ENCODE measurements at places on chromosomes 13 and 19.
A peak's percentile ranks its signal among the peaks of the same experiment; 100 is the strongest.

DNA sequence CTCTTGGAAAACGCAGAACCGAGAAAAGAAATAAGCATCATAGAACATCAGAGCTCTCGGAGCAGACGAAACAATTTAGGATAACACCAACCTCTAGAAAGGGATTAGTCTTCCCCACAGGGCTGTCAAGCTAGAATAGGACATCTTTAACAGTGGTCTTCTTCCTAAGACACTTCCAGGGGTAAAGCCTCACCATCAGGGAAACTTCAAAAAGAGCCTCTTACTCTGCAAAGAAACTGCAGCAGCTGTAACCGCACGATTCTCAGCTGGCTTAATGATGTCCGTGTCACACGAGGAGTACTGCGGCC lies 642 bp downstream of the ZNF571 start:
- no peak for DNase-seq

GRCh38 chr13:37701972-37702371 lies 103.4 kb upstream of the POSTN start:
- DNase-seq = no peak

DNA sequence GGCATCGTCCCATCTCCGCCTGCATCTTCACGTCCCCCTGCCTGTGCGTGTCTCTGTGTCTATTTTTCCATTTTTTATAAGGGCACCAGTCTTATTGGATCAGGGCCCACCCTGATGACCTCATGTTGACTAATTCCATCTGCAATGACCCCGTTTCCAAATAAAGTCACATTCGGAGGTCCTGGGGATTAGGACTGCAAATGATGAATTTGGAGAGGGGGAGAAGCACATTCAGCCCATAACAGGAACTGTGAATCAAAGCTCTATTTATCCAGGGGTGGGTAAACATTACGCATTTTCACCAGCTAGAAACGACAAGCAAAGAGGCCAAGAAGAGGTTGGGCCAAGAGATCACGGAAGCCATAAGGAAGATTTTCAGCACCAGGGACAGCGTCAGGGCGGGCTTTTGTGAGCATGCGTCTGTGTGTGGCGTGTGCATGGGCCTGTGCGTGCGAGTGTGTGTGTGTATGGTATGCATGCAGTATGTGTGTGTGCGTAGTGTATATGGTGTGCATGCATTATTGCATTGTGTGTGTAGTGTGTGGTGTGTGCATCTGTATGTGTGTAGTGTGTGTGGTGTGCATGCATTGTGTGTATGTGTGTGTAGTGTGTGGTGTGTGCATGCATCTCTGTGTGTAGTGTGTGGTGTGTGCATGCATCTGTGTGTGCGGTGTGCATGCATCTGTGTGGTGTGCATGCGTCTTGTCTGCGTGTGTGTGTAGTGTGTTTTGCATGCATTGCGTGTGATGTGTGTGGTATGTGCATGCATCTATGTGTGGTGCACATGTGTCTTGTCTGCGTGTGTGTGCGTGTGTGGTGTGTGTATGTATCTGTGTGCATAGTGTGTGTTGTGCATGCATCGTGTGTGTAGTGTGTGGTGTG lies 19.6 kb downstream of the CELF5 start:
- no peak for DNase-seq

- peak; percentile 71 for DNase-seq
Measured at GRCh38 chr19:12840091-12841079, 2.1 kb downstream of the MAST1 start.

DNA sequence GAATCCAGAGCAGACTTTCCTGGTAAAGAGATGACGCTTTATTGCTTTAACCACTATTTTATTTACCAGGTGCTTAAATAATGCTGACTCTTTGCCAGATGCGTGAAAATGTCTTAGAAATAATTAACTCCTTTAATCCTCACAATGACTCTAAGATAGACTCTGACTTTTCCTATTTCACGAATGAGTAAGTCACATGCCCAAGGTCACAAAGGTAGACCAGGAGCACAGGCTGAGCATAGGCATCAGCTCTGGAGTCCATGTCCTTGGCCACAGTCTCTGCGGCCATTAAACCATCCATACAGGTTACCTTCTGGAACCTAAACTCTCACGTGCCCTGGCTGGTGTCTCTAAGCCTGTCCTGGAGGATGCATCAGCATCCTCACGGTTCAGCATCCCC lies 87.3 kb downstream of the ERCC5 start:
- no peak for DNase-seq

DNA sequence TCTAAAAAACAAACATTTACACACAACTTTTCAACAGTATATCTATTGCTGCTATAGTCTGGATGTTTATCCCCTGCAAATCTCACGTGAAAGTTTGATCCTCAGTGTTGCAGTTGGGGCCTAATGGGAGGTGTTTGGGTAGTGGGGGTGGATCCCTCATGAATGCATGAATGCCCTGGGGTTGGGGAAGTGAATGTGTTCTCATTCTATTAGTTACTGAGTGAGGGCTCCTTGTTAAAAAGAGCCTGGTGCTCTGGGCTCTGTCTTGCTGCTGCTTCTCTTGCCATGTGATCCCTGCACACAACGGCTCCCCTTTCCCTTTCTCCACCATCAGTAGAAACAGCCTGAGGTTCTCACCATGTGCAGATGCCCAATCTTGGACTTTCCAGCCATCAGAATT lies 242.7 kb upstream of the HTR2A start:
- DNase-seq = no peak

GRCh38 chr19:53123400-53123799 lies 9.3 kb downstream of the ZNF415 start:
- DNase-seq = no peak

- peak; percentile 83 for DNase-seq
Measured at GRCh38 chr19:55624109-55625003, at the start of gene ZNF784. TSS of gene ZNF784 (minus strand) at chr19:55624566. CDS start at chr19:55624561, 5 bp downstream.

GRCh38 chr19:9808855-9809824 lies 9.7 kb downstream of the FBXL12 start:
- no peak for DNase-seq

- DNase-seq = no peak
Measured at GRCh38 chr19:55284405-55285058, 735 bp downstream of the BRSK1 start.

GRCh38 chr19:15122331-15123030 lies 15.3 kb downstream of the SYDE1 start:
- no peak for DNase-seq

DNA sequence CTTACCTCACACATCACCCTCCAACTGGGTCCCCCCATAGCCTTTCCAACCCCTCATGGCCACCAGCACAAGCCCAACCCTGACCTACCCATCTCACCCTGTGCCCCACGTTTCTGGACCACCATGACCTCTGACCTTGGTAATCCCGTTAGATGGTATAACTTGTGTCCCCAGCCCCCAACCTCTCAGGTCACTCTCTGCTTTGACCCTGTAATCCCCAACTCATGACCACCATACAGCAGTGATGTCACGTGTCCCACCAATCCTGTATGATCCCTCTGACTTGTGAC lies 8.5 kb downstream of the KLC3 start:
- no peak for DNase-seq

- DNase-seq = peak; percentile 74
Measured at GRCh38 chr19:33302175-33302973, at the start of gene CEBPA. TSS of gene CEBPA (minus strand) at chr19:33302534. CDS start at chr19:33302414, 120 bp downstream.

- DNase-seq = no peak
Measured at GRCh38 chr13:32081591-32081990, 50.0 kb downstream of the FRY start.

- DNase-seq = no peak
Measured at GRCh38 chr13:64817691-64818090, 2412.4 kb downstream of the PCDH9 start.

DNA sequence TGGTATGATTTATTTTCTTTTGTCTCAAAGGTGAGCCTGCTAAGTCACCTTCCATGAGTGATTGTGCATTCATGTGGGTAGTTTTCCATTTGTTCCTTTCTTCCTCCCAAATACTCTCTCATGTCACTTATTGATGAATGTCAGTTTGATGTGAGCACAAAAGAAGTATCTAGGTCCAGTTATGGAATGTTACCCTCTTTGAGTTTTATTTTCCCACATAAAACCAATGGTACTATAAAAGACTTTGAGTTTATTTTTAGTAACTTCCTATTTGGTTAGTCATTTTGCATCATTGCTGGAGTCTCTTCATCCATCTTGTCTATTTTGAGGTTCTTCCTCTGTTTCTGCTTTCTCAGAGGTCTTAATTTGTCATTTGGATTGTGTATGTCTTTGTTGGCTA lies 321.3 kb downstream of the GPC6 start:
- no peak for DNase-seq

GRCh38 chr19:2048959-2049740 lies 1.9 kb downstream of the MKNK2 start:
- no peak for DNase-seq

DNA sequence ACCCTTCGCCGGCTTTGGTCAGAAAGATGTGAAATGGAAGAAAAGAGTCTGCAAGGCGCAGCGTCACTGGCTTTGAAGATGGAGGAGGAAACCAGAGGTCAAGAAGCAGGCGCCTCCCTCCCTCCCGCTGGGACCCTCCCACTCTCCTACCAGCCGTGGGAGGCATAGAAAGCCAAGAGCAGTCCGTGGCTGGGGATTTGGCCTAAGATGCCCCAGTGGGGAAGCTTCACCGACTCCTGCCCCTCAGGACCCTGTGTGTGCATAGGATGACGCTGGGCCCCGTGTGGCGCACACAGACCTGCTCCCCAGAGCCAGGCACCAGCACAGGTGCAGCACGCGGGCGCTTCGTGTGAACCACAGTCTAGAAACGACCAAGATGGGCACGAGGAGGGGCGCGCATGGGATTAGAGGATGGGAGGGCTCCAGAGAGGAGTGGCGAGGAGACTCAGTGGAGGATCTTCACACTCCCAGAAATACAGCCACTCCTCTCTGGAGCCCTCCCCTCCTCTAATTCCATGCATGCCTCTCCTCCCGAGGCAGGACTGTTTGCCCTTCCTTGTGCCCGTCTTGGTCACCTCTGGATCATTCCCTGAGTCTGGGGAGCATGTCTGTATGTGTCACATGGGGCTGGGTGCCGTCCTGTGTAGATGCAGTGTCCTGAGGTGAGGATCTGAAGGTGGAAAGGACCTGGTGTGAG lies 194.3 kb downstream of the TEX29 start:
- DNase-seq = no peak

DNA sequence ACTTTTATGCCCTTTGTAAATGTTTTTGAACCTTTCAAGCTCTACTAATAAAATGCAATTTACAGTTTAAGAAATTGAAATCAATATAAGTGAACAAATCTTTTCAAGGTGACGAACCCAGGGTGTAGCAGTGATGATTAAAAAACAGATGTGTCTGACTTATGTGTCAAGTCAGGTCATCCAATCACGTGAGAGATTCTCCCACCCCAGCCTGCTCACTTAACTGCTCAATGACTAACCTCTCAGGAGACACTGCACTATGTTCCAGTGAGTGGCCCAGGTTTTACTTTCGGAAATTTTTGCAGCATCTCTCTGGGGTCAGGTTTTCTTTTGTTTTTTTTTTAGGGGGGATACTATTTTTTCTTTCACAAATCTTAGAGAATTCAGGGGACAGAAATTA lies 60.7 kb downstream of the ZNF429 start:
- no peak for DNase-seq

DNA sequence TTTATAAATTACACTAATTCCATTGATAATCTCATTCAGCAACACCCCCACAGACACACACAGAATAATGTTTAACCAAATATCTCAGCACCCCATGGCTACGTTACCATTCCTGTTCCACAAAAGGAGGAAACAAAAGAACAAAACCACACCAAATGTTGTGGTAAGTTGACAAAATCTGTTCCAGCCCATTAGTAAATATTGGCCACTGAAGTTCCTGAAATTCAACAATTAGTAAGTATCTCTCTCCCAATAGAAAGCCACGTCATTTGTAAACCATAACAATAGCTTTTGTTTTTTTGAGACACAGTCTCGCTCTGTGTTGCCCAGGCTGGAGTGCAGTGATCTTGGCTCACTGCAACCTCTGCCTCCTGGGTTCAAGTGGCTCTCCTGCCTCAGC lies 2.3 kb upstream of the FCAR start:
- no peak for DNase-seq

DNA sequence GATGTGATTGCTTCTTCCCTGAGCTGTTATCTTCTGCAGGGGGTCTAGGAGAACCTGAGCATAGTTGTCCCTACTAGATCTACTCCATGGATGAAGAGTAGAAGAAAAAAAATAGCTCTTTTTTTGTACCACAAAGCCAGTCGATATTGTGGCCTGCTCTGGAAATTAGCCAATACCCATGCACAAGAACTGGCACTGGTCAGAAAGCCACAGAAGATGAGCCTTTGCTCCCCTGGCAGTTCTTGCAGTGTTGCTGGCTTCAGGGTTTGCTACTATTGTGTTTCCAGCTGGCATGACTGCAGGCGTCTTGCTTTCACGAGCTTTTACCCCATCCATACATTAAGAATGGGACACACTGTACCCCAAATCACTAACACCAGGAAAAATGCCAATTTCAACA lies 547.7 kb upstream of the KLF12 start:
- no peak for DNase-seq

DNA sequence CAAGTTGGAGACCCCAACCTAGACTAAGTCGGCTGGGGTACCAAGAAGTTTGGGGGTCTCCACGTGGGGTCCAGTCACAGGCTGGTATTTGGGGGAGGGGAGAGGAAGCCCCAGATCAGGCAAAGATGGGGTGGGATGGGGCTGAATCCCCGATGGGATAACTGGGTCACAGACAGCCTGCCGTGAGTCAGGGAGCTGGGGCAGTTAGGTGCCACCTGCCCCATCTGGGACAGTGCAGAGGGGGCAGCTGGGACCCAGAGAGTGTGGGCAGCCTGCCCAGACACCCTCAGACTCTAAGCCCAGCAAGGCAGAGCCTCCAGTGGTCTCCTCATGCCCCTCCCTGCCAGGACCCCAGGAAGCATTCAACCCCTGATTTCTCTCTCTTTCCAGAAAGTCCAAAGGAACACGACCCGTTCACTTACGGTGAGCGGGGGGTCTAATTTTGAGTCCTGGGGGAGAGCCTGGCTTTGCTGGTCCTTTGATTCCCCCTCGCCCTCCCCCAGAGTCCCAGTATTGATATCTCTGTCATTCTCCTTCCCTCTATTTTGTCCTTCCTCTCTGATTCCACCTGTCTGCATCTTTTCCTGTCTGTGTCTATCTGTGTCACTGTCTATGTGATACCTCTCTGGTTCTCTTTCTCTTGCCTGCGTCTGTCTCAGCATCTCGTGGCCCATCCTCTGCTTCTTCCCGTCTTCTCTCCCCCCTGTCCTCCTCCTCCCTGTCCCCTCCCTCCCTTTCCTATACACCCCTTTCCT lies 1.8 kb downstream of the FXYD1 start:
- DNase-seq = no peak

GRCh38 chr19:29606420-29606747 lies 301 bp downstream of the POP4 start:
- no peak for DNase-seq

DNA sequence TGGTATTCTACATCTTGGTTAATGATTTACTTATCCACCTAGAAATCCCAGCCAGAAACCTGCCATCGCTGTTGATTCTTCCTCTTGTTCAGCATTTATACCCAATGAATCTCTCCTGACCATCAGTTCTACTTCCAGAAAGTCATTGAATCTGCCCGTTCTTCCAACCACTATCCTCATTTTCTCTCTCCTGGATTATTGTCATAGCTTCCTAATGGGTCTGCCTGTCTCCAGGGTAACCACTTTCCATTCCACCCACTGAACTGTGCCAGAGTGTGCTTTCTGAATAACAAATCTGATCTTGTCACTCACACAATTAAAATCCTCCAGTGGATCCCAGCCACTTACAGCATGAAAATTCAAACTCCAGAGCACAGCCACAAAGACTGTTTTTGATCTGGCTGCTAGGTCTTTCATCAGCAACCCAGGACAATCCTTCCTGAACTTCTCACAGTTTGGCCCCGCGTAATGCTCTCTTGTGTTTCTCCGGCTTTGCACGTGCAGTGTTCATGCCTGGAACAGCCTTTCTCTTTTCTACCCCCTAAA lies 330.6 kb downstream of the SPRY2 start:
- DNase-seq = no peak
